ENCODE measurements at places on chromosomes 6 and 20. TPM values are rescaled to one million over a fixed set of nuclear protein-coding genes. Genes with fewer than 3 reads are reported as not detected.
A peak's percentile ranks its signal among the peaks of the same experiment; 100 is the strongest.

DNA sequence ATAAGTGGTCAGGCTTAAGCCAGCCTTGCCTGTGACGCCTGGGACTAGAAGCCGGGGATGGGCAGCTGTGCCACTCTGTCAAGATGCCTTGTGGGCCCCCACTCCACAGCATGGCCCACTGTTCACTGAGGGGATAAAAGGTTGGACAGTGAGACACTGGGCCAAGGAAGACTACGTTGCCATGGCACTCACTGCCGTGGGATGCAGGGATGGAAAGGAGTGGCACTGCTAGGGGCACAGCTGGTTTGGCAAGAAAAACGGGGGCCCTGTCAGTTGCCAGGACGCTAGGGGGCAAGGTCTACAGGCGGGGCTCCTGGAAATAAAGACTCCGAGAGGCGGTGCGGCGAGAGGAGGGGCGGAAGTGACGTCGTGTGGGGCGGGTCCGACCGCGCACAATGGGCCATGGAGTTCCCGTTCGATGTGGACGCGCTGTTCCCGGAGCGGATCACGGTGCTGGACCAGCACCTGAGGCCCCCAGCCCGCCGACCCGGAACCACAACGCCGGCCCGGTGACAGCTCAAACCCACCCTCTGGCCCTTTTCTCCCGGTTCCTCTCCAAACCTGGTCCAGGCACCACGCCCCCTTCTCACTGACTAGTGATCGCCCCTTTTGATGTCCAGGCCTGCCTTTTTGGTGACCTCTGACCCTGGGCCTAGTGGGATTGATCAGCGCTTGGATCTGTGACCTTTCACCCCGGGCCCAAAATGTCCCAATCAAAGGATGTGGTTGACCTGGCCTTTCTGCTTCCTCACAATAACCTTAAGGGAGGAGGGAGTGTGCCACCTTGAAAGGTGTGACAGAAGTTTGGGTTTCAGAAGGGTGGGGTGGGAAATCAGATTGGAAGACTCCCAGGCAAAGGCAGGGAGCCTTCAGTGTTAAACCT is at the start of gene ATAT1:
Gene ATAT1 (plus strand): TSS at position 391 of the 883 bp plus-strand sequence.
- peak; percentile 83 for DNase-seq

The TREM1 gene
- total RNA-seq = 3.3 TPM

DNA sequence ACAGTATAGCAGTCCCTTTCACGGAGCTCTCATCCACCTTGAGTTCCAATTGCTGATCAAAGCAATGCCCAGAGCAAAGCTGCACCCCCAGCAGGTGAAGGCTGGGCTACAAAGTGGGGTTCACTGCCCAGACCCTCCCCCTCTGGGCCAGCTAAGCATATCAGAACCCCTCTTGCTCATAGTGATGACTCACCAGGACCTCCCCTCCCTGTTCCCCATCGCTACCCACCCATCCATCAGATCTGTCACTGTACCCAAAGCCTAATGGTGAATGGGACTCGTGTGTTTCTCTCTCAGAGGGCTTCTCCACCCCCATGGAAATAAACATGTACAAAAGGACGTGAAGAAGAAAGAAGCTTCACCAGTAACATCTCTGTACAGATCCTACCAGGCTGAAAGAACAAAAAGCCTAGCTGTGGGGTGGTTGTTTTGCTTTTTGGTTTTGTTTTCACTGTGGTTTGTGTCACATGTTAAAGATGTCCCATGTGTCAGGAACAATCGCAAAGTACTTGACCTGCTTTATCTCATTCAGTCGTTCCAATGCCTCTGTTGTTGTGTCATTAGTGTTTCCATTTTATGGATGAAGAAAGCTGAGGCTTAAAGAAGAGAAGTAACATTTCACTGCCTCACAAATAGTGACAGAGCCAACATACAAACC is 518.5 kb downstream of the CD83 start:
- DNase-seq = no peak

- DNase-seq = no peak
These were observed 1.0 kb upstream of the TGM6 start for GRCh38 chr20:2379511-2380229.

The HLA-C gene
- 482 TPM for total RNA-seq

The CCN2 gene
- total RNA-seq = 362 TPM

DNA sequence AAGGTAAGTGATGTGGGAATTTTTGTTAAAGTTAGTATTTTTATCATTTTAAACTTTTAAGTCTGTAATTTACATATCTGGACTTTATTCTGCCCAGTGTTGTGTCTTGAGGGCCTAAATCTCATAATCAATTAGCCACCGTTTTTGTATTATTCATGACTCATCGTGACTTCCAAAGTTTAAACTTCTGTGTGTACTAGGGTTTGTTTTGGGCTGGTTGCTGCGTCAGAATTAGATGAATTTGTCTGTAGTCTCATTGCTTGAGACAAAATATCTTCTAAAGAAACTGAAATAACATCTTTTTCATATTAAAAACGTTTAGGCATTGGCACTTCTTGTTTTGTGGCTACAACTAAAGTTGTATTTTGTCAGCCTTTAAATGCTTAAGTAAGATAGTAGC is 41.3 kb downstream of the CDYL start:
- DNase-seq = no peak

- no peak for DNase-seq
These were observed 700.9 kb upstream of the SLC35B3 start for GRCh38 chr6:9136141-9136822.

DNA sequence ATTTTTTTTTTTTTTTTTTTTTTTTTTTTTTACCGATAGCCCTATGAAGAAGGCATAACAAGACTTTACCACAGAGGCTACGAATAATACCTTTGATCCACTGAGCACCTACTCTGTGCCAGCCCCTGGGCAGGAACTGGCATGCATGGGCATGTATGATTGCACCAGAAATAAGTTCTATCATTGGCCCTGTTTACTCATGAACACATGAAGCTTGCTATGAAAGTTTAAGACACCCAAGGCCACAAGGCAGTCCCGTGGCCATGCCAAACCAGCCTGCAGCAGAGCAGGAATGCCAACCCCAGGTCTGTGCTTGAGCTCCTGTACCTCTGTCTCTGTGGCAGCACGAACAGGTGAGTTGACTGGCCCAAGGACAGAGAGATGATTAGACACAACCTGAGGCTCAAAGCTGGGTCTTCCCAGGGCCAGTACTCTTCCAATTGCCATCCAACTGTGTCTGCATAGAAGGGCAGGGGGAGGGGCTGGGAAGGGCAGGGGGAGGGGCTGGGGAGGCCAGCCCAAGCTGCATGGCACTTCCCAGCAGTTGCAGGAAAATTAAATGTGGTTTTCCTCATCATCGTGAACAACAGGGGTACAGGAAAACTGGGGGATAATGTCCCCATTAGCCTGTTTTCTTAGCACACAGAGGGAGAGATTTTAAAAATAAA is 63.5 kb downstream of the LRFN2 start:
- DNase-seq = no peak

GRCh38 chr20:31719644-31720485 is 2.8 kb downstream of the BCL2L1 start:
- no peak for DNase-seq

The IRF4 gene
- total RNA-seq = 6.9 TPM

The AKAP7 gene
- 5.1 TPM for total RNA-seq

The BHLHE23 gene
- not detected for total RNA-seq

- no peak for DNase-seq
These were observed 89.9 kb upstream of the MPC1 start for GRCh38 chr6:166472636-166473035.

DNA sequence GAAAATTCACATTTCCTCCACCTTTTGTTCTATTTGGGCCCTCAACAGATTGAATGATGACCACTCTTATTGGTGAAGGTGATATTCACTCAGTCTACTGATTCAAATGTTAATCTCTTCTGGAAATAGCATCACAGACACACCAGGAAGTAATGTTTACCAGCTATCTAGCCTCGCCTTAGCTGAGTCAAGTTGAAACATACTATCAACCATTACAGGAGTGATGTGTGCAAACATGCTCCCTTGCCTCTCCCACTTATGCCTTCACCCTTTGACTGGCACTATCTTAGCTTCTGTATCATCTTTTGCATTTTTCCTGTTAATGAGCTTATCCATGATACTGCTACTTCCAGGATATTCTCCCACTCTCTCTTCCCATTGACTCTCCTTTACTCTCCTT is 191.9 kb downstream of the CENPW start:
- DNase-seq = no peak

DNA sequence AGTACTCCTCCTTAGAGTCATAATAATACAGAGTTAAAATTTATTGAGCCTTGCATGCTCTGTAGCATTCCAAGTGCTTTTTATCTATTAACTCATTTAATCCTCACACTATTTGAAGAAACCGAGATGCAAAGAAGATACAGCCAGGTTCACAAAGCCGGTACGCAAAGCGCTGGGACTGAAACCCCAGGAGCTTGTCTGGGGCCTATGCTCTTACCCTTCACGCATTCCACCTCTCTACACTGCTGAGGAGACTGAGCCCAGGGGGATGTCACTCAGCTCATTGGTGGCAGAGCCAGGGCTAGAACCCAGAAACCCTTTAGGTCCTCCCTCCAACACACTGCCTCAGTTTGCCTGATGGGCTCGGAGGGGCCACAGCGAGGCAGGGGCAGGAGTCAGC is 19.7 kb upstream of the MRPS18A start:
- DNase-seq = no peak

The PTCHD4 gene
- 2.7 TPM for total RNA-seq

- no peak for DNase-seq
These were observed 25.8 kb upstream of the SLC16A10 start for GRCh38 chr6:111061508-111061907.

DNA sequence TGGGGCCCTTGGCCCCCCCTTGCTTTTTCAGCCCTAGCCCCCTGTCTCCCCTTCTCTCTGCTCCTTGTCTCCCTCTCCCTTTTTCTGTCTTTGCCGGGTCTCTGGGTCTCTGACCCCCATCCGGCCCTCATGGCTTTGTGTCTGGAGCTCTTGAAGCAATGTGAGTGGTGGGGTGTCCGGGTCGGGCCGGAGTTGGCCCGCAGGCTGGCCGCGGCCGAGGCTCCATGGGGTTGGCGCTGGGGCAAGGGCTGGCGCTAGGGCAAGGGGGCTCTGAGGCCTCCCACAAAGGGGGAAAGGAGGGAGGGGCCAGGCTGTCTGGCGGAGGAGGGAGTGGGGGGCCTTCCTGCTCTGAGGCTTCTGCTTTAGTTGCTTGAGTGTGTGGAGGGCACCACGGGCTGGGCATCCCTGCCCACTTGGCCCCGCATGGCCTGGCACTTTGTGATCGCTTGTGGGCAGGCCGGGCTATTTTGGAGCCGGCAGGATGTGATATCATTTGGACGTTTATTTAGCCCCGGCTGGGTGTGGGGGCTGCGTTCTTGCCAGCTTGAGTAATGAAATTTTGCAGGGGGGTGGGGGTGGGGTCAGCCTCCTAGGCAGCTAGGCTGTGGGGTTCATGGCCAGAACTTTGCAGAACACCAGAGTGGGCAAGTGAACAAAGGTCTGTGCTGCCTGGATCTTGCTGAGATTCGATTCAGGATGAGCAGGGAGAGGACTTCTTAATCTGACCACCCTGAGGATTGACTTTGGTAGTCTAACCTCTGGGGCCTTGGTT is 78.7 kb upstream of the MYL9 start:
- peak; percentile 46 for DNase-seq

DNA sequence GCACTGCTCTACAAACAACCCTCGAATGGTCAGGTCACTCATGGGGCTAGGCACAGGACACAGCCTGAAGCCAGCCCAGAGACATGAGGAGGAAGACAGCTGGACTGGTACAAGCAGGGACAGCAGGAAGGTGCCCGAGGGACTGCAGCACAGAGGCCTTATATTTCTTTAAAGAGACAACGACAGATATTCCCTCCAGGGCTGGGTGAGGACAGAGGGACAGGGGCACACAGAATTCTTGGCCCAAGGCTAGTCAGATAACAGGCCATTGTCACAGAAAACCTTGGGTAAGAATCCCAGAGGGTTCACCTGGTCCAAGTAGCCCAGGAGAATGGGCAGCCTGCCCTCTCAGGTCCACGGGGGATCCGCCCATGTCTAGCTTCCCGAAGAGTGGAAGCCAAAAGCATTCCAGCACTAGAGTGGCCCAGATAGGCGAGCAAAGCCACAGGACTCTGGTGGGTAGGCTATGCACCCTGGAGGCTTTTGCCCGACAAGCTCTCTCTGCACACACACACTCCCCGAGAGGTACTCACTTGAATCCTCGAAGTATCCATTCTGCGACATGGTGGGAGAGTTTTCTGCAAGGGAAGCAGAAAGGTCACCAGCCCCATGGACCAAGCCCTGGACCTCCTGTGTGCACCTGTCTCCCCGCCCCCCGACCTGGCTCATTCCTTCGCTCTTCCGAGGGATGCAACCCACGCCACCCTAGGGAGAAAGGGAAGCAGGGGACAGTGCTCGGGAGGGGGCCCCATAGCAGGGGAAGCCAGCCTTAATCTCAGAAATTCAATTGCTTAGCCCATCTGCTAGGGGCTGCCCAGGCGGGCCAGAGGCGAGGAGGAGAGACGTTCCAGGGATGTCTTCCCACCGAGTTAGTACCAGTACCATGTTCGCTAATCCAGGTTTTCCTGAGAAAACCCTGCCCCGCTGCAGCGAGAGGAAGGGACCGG is 1.7 kb downstream of the SLC4A11 start:
- no peak for DNase-seq

- no peak for DNase-seq
These were observed 98.0 kb downstream of the ASXL1 start for GRCh38 chr20:32455901-32456701.

- DNase-seq = no peak
These were observed 61.0 kb upstream of the ARMH2 start for GRCh38 chr6:24859608-24860200.

DNA sequence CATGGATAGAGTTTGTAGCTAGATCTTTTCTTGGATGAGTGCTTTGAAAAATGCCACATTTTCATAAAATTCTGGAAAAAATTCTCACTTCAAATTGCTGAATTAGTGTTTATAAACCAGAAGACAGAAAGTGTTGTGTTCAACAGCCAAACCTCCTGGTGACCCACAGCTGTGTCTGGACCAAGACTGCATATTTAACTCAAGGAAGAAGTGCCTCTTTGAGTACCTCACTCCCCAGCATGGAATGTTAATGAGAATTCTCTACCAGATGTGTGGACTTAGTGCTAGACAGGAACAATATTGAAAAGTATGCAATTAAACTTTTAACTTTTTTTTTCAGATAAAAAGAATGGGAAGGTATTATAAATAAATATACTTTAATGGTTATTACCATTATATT is 609.3 kb downstream of the COL12A1 start:
- no peak for DNase-seq

DNA sequence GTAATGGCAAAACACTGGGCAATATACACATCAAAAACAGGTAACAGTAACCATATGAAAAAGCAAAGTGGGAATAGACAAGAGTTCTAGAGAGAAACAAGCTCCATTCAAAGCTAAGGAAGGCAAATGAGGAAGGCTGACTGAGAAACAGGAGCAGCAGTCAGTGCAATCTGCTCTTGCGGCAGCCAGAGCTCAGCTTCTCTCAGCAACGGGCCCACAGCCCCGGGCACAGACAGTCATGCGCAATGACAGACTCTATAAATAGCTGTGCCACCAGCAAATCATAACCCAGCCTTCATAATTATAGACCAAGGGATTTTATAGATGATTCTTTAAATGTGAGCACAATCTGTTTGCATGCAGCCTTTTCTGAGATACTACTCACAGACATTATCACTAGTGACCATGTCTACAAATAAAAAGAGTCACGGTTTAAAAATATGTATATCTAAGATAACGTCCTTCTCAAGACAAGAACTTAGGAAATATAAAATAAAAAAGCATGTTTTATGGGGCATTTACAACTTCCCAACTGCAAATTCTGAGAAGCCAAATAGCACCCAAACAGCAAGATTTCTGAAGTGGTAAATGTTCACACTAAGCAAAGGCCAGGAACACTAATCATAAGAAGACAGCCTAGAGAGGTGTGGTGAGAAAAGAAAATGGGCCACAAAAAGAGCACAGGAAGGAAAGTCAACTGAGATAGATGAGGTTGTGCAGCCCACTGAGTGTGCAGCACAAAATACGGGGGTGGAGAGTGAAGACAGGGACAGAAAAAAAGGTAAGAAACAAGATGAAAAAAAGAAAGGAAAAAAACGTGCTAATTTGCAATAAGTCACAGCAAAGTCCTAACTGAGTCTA is 39.9 kb upstream of the BEND6 start:
- DNase-seq = no peak
